ENCODE measurements at places on chromosomes 4 and X. TPM values are rescaled to one million over a fixed set of nuclear protein-coding genes. Genes with fewer than 3 reads are reported as not detected.

Gene CT45A10
- total RNA-seq, result not detected

Gene GPC4
- 4.2 TPM for total RNA-seq

Gene TCEAL6
- 3.0 TPM for total RNA-seq

Gene NAA11
- total RNA-seq, result not detected

Gene STPG2
- total RNA-seq, result 3.6 TPM

Gene GPR119
- not detected for total RNA-seq

Gene MAD2L1
- 12.0 TPM for total RNA-seq

Gene UGT2B7
- not detected for total RNA-seq

Gene SUPT20HL1
- not detected for total RNA-seq

Gene TXK
- total RNA-seq, result 0.27 TPM

Gene PSAPL1
- not detected for total RNA-seq

Gene XAGE1A
- total RNA-seq, result not detected

Gene PPID
- 18.8 TPM for total RNA-seq

Gene SPP1
- total RNA-seq, result 196 TPM

Gene MAGEA12
- total RNA-seq, result not detected

Gene AKAP14
- total RNA-seq, result 2.4 TPM

Gene NHSL2
- 5.4 TPM for total RNA-seq

All from cerebellum (tissue), 4 donors.